ENCODE measurements at places on chromosomes 4 and X. TPM values are rescaled to one million over a fixed set of nuclear protein-coding genes. Genes with fewer than 3 reads are reported as not detected.

CHIC1 gene
- total RNA-seq = 13.1 TPM

DNA sequence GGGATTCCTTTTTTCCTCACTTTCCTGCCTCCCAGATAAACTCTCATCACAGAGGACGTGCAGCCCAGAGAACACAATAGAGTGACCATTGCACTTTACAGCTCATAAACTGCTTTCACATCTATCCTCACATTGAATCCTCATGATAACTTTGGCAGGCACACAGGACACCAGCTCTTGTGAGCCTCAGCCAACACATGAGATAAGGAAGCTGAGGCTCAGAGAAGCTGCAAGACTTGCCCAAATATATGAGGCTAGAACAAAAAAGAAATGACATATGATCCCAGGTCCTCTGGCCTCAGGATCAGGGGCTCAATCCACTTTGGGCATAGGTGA lies 85.0 kb upstream of the CPEB2 start:
- no peak overlapping the region for H3K4me3 ChIP-seq
- peaks cover 5% of the 10 kb centered on the region for H3K4me1 ChIP-seq
- no peaks in the 10 kb centered on the region for H3K36me3 ChIP-seq
- no peak overlapping the region for H3K27ac ChIP-seq
- no peak for DNase-seq

PAGE2 gene
- not detected for total RNA-seq

- peaks cover 23% of the 10 kb centered on the region for H3K4me1 ChIP-seq
- H3K36me3 ChIP-seq = peaks cover 38% of the 10 kb centered on the region
- DNase-seq = no peak
- H3K27ac ChIP-seq = peak overlapping the region; percentile 97
- no peaks in the 10 kb centered on the region for H3K27me3 ChIP-seq
These were observed 3.8 kb downstream of the G6PD start for GRCh38 chrX:154542723-154543424.

DNA sequence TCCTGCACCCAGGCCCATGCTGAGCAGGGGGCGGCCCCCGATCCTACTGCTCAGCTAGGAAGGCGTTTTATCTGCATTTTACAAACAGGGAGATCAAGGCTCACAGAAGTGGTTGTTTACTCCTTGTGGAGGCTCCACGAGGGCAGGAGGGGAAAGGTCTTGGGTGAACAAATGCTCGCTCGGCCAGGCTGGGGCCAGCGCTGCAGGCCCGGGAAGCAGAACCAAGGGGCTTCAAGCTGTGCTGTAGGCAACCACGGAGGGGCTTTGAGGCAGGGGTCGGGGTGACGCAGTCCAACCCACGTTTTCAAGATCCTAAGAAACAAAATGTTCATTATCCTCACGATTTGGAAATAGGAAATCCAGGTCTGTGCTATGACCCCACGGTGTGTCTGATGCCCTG lies 125.8 kb downstream of the HMX1 start:
- H3K4me3 ChIP-seq = no peak overlapping the region
- no peak for DNase-seq
- no peaks in the 10 kb centered on the region for H3K36me3 ChIP-seq

TRO gene
- total RNA-seq = 25.8 TPM

TEX13C gene
- not detected for total RNA-seq

SYTL4 gene
- 2.3 TPM for total RNA-seq

- no peaks in the 10 kb centered on the region for H3K4me1 ChIP-seq
- no peak overlapping the region for H3K4me3 ChIP-seq
- no peaks in the 10 kb centered on the region for H3K27me3 ChIP-seq
- H3K27ac ChIP-seq = no peak overlapping the region
- peak; percentile 20 for DNase-seq
These were observed 131.9 kb downstream of the ANXA5 start for GRCh38 chr4:121564840-121565375.

GRCh38 chr4:157270552-157270951 lies 50.0 kb downstream of the GRIA2 start:
- H3K4me1 ChIP-seq = no peaks in the 10 kb centered on the region
- H3K27me3 ChIP-seq = no peaks in the 10 kb centered on the region
- H3K4me3 ChIP-seq = no peak overlapping the region
- no peak for DNase-seq
- no peak overlapping the region for H3K27ac ChIP-seq

DNA sequence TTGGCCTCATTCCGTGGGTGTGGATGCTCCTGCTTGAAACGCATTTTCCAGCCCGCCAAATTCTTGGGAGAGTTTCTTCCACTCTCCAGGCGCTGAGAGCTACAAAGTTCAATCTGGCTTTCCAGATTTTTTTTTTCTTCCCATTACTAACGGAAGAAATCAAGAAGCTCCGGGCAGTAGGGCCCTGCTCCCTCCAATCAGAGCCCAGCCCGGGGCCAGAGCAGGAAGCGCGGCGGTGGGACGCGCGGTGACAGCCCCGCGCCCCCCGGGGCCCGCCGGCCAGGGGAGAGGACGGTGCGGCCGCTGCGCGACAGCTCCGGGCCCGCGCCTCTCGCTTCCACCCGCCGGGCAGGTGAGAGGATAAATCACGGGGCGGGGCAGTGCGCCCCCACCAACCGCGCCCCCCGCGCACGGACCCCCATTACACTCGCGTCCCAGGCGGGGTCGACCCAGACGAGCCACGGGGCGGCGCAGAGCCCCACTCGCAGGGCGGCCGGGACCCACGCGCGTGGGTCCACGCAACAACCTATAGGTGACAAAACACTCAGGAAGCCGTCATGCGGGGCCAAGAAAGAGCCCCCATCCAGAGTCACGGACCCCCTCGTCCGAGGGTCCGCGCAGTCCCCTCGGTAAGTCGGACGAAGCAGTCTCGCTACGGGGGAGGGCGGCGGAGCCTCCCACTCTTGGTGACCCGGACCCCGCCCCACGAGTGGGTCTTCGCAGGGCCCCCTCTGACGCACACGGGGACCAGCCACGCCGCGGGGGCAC lies 868 bp downstream of the AFAP1 start:
- H3K4me1 ChIP-seq = peaks cover 16% of the 10 kb centered on the region
- peak overlapping the region; percentile 95 for H3K27ac ChIP-seq
- no peaks in the 10 kb centered on the region for H3K27me3 ChIP-seq
- DNase-seq = peak; percentile 45
- peaks cover 3% of the 10 kb centered on the region for H3K36me3 ChIP-seq

CHRDL1 gene
- 0.36 TPM for total RNA-seq

Measured in IMR-90 (cell line).